Large intestine (tissue), 12 donors: ENCODE measurements at places on chromosomes 1 and 21.

- no peak for DNase-seq
Measured at GRCh38 chr1:213008564-213008963, 7.1 kb downstream of the ANGEL2 start.

GRCh38 chr1:33361532-33362235 lies 40.8 kb upstream of the A3GALT2 start:
- no peak for DNase-seq

DNA sequence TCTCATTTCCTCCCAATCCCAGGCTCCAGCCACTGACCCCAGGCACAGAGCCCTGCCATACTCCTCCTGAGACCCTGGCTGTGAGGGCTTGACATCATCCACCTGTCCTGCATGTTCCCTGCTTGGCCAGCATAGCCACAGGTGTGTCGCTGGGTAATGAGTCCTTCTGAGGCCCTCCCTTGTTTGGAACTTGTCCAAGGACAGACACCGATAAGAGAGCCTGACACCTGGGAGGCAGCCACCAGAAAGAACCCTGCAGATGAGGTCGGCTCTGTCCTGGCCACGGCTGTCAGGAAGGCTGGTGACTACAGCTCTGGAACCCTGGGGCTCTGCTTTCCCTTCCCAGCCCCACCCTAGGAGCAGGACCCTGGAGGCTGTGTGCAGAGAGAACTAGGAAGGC lies 34.6 kb downstream of the TMEM63A start:
- peak; percentile 49 for DNase-seq

GRCh38 chr1:245932302-245932972 lies 574.6 kb downstream of the SMYD3 start:
- no peak for DNase-seq

GRCh38 chr1:232327899-232328298 lies 302.0 kb downstream of the SIPA1L2 start:
- no peak for DNase-seq

GRCh38 chr1:162070094-162070748 lies 730 bp downstream of the NOS1AP start:
- DNase-seq, result no peak

GRCh38 chr1:22662318-22662717 lies 9.3 kb downstream of the C1QB start:
- DNase-seq, result peak; percentile 39

DNA sequence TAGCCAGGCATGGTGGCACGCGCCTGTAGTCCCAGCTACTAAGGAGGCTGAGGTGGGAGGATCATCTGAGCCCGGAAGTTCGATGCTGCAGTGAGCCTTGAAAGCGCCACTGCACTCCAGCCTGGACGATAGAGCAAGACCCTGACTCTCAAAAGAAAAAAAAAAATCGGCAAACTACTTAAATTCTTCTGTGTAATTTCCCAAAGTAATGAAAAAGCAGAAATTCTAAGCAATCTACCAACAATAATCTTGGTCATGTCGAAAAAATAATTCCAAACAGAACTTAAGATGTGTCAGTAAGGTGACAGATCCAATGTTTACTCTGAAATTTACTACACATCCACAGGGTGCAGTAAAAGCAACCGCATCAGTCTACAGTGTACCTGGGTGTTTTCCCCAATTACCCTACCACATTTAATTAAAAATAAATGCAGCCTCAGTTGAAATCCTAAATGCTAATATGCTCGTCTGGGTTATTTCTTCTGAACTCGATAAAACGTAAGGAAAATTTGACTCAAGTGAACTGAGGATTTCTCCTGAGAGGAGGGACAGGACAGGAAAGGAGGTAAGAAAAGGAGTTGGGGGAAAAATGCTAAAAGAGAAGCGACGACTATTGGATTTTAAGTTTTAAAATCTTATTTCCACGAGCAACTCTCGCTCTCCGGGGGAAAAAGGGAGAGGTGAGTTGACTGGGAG lies 801 bp downstream of the EPRS1 start:
- no peak for DNase-seq

- no peak for DNase-seq
Measured at GRCh38 chr1:167118188-167118587, 24.3 kb downstream of the STYXL2 start.

- no peak for DNase-seq
Measured at GRCh38 chr1:89444791-89445190, 79.8 kb upstream of the LRRC8B start.

GRCh38 chr1:24925963-24926362 lies 4.1 kb downstream of the RUNX3 start:
- DNase-seq, result no peak

DNA sequence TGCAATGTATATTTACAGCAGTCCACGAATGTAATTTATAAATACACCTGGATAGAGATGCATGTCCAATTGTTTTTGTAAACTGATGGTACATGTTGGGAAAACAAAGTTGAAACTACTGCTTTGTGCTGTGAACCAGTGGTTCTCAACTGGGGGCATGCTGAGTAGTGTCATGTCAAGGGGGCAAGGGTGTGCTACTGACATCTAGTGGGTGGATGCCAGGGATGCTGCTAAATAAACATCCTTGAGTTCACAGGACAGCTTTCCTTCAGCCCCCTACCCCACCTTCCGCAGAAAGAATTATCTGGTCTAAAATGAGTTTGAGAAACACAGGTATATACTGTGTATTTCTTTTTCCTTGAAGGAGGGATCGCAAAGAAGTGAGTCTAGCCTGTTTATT lies 95.9 kb downstream of the RASAL2 start:
- DNase-seq, result peak; percentile 25

DNA sequence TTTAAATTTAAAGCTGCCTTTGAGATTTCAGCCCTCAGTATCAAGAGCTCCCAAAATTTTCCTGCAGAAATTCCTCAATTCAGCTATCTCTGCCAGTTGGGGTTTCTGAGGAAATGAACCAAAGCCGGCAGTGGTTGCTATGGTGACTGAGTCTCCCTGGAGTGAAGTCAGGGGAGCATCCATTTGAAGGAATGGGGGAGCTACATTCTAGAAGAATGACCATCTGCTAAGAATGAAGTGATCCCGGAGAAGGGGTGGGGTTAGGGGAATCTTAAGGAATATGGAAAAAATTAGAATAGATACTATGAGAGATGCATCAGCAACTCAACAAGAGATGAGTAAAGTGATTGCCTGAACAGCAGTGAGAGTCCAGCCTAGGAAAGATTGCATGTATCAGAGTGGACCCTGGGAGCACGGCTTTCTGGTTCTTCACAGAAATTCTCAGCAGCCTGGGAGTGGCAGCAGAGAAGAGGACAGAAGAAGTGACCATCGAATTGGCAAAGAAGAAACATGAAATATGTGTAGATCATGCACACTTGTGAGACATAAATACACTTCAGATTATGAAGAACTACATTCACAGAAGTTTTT lies 94.7 kb downstream of the CHD1L start:
- DNase-seq, result no peak

- DNase-seq, result no peak
Measured at GRCh38 chr1:99227056-99227897, 37.0 kb upstream of the PLPPR4 start.

DNA sequence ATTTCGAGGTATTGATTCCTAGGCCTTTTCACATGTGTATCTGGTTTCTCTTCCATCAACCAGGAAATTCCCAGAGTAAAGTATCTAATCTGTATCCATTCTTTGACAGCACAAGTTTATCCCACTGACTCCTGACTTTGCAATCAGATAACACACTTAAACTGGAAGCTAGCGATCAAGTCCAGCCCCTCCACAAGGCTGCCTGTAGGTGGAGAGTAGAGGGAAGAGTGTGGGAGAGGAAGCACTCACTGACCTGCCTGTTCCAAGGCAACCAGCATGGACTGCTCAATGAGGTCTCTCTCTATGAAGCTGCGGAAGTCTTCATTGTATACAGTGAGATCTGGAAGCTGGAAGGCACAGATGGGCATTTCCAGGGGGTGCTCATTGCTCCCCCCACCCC lies 30.4 kb upstream of the MTMR11 start:
- DNase-seq, result no peak

DNA sequence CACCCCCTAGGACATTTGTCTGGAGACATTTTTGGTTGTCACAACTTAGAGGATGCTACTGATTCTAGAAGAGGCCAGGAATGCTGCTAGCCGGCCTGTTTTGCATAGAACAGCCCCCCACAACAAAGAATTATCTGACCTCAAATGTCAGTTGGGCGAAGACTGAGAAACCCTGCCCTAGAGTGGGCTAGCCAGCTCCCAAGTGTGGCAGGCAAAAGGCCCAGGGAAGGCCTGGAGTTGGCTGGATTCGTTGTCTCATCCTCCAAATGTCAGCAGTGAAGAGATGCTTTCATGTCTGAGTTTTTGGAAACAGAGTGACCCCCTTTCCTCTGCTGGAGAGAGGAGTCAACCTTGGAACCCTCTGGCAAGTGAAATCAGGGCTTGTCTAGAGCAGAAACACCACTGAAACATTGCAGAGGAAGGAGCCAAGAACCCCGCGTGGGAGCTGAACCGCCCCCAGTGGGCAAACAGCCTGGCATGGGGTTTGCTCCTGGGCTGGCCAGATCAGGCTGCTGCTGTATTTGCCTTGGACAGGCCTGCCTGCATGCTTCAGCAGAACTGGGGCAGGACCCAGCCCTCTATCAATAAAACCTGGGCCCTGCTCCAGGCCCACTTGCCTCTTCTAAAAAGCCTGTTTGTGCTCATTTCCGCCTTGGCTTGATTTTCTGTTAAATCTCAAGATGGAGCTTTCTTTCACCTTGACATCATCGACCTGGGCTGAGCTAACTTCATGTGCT lies 32.9 kb downstream of the RASSF5 start:
- DNase-seq, result no peak

DNA sequence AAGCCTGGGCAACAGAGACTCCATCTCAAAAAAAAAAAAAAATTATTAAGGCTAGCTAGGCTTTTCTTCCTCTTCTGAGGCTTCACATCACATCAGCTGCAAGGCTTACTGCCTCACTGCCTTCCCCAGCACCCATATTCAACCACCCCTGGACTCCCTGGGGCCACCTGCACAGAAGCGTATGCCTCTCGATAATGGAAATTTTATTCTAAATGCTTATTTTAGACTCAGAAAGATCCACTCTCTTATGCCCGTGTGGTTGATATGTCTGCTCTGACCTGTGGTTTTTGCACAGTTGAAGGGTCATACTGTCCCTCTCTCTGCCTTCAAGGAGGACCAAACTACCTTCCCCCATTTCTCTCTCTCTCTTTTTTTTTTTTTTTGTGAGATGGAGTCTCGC lies 1.5 kb upstream of the FCRLA start:
- DNase-seq, result no peak

DNA sequence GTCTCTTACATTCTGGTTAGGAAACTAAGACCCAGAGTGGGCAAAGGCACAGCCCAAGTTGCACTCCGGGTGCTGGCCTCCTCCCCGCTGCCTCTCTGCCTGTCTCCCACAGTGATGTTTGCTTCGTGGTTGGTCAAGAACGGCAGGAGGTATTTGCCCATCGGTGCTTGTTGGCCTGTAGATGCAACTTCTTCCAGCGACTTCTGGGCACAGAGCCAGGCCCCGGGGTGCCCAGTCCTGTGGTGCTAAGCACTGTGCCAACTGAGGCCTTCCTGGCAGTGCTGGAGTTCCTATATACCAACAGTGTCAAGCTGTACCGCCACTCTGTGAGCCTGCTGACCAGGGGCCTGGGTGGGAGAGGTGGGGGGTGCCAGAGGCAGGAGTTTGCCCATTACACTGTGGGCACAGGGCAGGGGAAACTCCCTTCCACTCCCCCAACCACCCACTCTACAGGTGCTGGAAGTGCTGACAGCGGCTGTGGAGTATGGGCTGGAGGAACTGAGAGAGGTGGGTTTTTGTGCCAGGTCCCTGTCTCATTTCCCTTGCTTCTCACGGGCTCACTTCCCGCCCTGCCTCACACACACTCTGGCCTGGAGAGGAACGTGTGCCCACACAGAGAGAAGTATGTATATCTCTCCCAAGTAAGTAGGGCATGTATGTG lies 1.9 kb downstream of the BTBD19 start:
- DNase-seq, result no peak

GRCh38 chr1:71572038-71572437 lies 491.2 kb upstream of the ZRANB2 start:
- DNase-seq, result no peak

- DNase-seq, result no peak
Measured at GRCh38 chr1:56710646-56711045, 65.5 kb downstream of the PRKAA2 start.

DNA sequence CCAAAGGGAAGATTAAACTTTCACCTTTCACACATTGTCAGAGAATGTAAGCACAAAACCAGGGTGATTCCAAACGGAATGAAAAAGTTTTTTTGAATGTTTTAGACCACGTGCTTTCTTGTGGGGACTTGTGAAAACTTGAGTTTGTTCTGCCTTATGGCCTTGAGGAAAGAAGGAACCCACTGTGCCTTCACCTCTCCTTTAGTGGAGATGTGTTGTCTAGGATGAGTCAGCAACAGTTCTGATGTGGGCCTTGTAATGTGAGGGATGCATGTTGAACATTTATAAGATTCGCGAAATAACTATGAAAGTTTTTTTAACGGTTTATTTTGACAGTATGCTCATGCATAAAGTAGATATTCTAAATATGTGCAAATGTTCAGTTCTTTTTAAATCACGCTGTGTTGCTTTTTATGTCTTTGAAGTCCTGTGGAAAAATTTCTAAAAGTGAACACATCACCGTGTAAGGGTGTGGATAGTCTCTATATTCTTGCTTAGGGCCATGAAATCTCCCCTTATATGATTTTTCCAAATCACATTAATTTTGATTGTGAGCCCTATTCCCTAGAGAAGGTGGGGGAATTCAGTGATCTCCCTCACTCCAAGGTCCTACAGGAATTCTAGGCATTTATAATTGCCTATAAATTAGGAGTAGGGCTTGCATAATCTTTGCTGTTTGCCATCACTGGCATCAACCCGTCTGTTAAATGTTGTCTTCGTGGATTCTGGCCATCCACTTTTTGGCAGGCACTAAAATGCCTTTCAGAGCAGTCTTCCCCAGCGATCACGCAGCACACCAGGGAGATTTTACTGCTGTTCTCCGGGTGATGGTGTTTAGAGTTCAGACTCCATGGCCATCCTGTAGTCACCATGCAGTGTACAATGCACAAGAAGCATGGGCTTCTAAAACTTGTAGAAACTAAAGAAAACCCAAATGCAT lies 47.4 kb downstream of the PLA2G4A start:
- DNase-seq, result no peak

GRCh38 chr1:29453502-29454240 lies 217.3 kb downstream of the PTPRU start:
- peak; percentile 57 for DNase-seq
